ENCODE measurements at places on chromosomes 6 and 20. TPM values are rescaled to one million over a fixed set of nuclear protein-coding genes. Genes with fewer than 3 reads are reported as not detected.
A peak's percentile ranks its signal among the peaks of the same experiment; 100 is the strongest.

The TMEM217 gene
- total RNA-seq: 0.38 TPM

The ADTRP gene
- 17.6 TPM for total RNA-seq

The NKX2-4 gene
- not detected for total RNA-seq

DNA sequence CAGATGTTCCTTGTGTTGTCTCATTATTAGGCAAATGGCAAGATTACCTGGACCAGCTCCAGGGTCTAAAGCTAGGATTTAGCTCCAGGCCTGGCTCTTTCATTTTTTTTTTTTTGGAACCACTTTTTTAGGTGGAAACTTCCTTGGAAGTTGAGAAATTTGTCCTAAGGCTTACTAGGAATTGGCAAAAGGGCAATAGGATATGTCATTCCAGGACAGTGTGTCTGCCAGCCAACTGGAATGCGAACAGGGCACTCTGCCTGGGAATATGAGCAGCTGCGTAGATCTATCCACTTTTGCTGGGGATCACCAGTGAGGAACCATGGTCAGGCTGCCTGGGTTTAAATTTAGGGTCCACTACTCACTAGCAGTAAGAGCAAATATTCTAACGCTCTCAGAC lies 304.0 kb downstream of the TSHZ2 start:
- no peak for DNase-seq

GRCh38 chr20:5553194-5553815 lies 196.9 kb upstream of the SHLD1 start:
- DNase-seq: no peak

- peak; percentile 12 for DNase-seq
These were observed 84.8 kb upstream of the PLEKHG1 start for GRCh38 chr6:150514806-150515380.

- DNase-seq: no peak
These were observed 4.2 kb upstream of the TENT5A start for GRCh38 chr6:81756690-81757089.

DNA sequence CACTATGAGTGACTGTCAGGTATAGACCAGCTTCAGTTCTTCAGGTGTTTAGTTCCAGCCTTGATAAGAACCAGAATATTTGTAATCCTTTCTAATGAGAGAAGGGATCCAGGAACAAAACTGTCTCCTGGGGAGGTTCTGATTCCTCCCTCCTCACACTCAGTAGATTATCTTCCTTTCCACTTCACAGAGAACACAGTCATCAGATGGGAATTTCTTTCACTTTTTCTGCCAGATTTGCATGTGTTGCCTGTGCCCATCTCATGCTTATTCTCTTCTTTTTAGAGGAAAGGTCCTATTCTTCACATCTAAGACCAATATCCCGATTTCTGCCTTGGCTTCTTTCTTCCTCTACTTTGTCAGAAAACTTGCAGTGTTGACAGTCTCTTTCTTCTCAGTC lies 50.8 kb downstream of the CD109 start:
- no peak for DNase-seq

GRCh38 chr20:4959592-4959991 lies 41.7 kb downstream of the SLC23A2 start:
- no peak for DNase-seq

DNA sequence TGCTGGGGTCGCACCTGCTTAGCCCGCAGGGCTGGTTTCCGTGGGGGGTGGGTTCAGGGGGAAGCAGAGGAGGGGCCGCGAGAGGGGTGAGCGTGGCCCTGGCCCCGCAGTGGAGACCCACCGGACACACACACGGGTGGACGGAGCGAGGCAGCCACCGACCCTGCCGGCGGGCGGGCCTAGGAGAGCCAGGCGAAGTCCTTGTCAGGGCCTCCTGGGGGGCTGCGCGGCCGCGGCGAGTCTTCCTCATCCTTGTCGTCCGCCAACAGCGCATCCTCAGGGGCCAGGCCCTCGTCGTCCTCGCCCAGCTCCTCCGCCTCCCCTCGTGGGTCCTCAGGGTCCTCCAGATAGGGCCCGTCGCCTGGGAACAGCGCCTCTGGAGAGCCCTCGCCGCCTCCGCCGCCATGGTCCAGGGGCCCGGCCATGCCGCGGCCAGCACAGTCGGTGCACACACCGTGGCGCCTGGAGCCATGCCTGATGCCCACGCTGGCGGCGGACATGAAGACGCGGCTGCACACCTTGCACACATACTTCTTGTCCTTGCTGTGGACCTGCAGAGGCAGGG lies 7.3 kb downstream of the SLC2A4RG start:
- DNase-seq: no peak

DNA sequence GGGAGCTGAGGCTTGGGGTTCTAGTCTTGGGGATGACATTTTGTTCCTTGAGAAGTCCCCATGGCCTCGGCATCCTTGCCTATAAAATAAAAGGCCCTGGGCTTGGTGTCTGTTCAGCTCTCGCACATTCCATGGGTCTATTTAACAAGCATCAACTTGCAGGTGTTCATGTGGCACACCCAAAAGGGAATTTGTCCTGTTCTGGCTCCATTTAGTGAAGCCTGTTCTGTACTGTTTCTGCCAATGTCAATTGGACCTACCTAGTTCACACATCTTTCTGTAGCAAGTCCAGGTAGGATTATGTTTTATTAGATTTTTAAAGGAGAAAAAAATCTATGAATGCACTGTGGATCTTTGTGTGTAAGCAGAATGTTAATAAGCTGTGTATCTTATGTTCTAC lies 262.0 kb downstream of the HIVEP2 start:
- peak; percentile 40 for DNase-seq

DNA sequence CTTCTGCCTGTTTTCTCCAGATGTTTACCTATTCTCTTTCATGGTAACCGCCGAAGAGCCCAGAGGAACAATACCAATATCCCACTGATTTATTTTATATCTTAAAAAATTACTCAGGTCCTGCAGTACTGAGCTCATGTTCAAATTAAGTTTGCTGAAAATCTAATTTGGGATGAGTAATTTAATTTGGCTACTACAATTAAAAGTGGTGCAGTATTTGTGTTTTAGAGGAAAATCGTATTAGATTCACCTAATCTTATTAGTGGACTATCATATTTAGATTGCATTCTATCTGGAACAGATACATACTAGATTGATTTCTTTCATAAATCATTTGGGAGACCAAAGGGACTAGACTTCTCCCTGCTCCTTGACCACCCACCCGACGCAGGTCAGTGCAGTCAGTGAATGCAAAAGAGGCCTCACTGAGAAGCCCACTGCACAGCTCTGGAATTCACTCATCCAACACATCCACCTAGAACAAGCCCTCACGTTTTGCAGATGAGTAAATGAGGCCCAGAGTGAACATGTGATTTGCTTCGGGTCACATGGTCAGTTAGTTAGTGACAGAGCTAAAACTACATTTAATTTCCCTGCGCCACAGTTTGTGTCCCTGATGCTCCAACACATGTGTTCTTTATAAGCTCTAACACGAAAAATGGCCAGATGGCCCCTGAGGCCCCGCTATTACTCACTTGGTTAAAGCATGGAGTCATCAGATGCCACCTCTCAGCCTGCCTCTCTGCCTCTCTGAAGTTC lies 101.8 kb downstream of the TRERF1 start:
- DNase-seq: no peak

- peak; percentile 48 for DNase-seq
These were observed 75.3 kb upstream of the RIPOR2 start for GRCh38 chr6:25010902-25011625.

- peak; percentile 59 for DNase-seq
These were observed 102.3 kb downstream of the HIVEP2 start for GRCh38 chr6:142842418-142843261.

GRCh38 chr20:62368392-62368975 lies 1.4 kb upstream of the LAMA5 start:
- no peak for DNase-seq

GRCh38 chr20:1943275-1944002 lies 48.2 kb downstream of the SIRPA start:
- peak; percentile 83 for DNase-seq
